ENCODE measurements at places on chromosomes 4 and X. TPM values are rescaled to one million over a fixed set of nuclear protein-coding genes. Genes with fewer than 3 reads are reported as not detected.

ACOT9 gene
- total RNA-seq: 42.4 TPM

SPARCL1 gene
- 435 TPM for total RNA-seq

PCDH19 gene
- total RNA-seq: 1.0 TPM

GRIA2 gene
- not detected for total RNA-seq

IBSP gene
- not detected for total RNA-seq

PDGFRA gene
- total RNA-seq: 57.4 TPM

FGA gene
- 0.47 TPM for total RNA-seq

PAGE2B gene
- not detected for total RNA-seq

RHOXF2B gene
- not detected for total RNA-seq

DNA sequence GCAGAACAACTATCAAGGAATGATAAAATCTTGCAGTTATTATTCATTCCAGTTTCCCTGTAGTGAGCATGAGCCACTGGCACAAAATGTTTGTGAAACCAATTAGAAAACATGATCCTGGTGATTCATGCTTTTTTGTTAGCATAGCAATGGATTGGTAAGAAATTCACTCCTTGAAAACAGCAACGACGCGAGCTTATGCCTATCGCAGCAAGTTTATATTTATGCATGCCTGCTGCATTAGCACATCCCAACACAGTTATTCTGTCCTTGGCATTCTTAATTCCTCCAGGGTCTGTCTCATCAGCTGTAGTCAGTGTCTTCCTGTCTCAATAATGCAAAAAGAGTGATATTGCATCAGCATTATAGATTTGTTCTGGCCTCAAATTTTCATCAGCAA lies 975.9 kb downstream of the STIM2 start:
- no peak for DNase-seq

GRCh38 chr4:128787509-128788311 lies 21.8 kb upstream of the JADE1 start:
- DNase-seq: no peak

DNA sequence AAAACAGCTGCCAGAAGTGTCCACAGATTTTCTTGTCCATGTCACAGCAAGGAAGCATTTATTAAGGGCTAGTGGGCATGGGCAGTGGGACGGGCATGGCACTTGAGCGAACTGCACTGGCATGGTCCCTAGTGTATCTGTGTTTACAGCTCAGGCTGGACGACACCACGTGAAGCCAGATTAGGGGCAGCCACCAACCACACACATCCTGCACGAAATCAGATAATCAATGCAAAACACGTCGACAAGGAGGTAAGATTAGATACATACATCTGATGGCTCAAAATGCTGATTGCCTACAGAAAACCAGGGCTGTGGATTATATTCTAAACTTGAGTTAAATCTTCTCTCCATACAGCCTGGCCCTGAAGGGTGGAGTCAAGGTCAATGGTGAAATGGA lies 103.8 kb upstream of the ATP6AP2 start:
- DNase-seq: no peak

GRCh38 chr4:142535009-142535408 lies 311.1 kb downstream of the INPP4B start:
- DNase-seq: no peak

DNA sequence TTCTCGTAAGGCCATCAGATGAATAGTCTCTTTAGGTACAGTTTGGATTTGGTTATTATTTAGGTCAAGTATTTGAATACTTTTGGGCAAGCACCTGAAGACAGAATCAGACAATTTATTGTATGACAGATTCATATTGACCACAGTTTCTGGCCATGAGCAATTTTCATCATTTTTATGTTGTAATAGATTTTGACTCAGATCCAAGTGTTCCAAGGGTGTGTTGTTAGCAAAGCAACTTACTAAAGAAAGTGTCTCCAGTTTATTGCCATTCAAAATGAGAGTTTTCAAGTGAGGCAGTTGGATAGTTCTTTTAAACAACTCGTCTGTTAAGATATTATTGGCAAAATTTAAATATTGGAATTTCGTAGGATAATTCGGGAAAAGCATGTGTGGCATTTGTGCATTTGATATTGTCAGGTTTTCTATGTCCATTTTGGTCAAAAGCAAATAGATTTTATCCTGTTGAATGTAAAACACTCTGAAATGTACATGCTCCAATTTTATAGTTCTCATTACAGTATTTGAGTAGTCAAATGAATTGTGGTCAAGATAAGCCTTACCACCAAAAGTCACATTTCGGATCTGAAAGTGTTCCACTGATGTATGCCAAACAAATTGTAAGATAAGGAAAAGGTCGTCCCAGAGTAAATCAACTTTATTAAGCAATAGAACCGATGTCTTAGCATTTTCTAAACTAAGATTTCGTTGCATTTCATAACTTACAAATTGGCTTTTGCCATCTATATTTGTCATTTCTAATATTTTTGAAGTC lies 8.4 kb downstream of the TLR10 start:
- no peak for DNase-seq

DNA sequence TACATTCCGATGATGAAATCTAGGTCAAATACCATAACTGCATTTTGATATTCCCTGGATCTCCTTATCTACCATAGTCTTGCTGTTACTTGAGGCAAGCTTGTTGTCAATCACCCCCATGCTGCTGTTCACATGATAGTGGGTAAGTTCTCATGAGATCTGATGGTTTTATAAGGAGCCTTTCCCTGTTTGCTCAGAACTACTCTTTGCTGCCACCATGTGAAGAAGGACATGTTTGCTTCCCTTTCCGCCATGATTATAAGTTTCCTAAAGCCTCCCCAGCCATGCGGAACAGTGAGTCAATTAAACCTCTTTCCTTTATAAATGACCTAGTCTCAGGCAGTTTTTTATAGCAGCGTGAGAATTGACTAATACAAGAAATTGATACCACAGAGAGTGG lies 432.0 kb downstream of the GLUD2 start:
- no peak for DNase-seq

GRCh38 chr4:118589471-118590055 lies 95.6 kb upstream of the METTL14 start:
- DNase-seq: no peak

GRCh38 chr4:120088507-120088906 lies 21.9 kb upstream of the MAD2L1 start:
- no peak for DNase-seq

DNA sequence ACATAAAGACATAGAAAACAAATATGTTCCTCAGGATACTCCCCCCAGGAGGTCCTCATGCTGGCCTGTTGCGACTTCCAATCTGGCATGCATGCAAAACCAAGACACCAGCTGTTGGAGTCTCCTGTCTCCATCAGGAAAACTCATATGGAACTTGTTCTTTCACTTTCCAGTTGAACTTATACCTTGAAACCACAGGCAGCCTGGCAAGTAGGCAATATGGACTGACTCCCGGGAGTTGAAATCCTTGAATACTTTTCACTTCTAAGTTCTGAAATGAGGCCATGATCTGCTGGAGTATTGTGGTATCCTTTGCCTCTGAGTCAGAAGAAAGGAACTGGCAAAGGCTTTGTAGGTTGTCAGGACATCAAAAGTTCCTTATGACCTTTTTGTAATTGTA lies 444.2 kb downstream of the IDS start:
- DNase-seq: no peak

- DNase-seq: peak; percentile 54
Observed at GRCh38 chr4:17232566-17233253, 279.2 kb downstream of the QDPR start.

DNA sequence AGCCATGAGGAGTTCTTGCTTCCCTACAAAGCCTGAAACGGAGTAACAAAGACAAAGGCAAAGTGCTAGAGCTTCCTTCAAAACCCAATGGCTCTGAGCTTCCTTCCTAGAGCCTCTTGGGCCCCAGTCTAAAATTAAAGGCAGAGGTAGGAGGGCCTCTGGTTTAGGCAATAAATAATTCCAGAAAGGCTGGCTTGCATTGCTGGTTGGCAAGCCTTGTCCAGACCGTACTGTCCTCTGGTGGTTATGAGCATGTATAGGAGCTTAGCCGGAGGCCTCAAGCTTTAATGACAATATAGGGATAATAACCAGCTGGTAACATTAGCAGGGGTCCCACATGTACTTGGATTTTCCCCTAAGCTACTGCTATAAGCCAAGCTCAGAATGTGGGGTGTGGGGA lies 237.3 kb downstream of the AR start:
- DNase-seq: no peak

- DNase-seq: no peak
Observed at GRCh38 chr4:185323606-185324005, 72.1 kb downstream of the LRP2BP start.

GRCh38 chrX:147847999-147848398 lies 63.7 kb upstream of the FMR1 start:
- DNase-seq: no peak

- no peak for DNase-seq
Observed at GRCh38 chrX:131010186-131010585, 48.0 kb upstream of the ARHGAP36 start.

GRCh38 chr4:48752246-48752645 lies 27.8 kb downstream of the FRYL start:
- DNase-seq: no peak

- DNase-seq: no peak
Observed at GRCh38 chr4:10688022-10688421, 3.5 kb upstream of the CLNK start.

- peak; percentile 13 for DNase-seq
Observed at GRCh38 chr4:1368421-1369090, 21.5 kb downstream of the UVSSA start.

DNA sequence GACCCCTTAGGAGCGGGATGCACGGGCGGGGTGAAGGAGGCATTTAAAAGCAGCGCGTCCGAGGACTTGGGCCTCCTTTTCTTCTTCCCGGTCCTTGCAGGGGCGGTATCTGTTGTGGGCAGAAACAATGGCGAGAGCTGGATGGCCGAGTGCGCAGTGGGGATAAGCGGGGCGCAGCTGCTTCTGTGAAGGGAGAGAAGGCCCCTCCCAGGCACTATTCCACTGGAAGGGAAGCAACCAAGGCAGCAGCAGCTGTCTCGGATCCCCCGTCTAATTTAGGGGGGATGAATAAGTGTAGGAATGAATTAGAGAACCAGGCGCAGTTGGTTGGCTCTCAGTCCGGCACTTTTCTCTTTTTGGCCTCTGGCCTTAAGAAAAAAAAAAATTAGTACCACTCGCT lies 995 bp downstream of the SMARCA5 start:
- peak; percentile 49 for DNase-seq

DNA sequence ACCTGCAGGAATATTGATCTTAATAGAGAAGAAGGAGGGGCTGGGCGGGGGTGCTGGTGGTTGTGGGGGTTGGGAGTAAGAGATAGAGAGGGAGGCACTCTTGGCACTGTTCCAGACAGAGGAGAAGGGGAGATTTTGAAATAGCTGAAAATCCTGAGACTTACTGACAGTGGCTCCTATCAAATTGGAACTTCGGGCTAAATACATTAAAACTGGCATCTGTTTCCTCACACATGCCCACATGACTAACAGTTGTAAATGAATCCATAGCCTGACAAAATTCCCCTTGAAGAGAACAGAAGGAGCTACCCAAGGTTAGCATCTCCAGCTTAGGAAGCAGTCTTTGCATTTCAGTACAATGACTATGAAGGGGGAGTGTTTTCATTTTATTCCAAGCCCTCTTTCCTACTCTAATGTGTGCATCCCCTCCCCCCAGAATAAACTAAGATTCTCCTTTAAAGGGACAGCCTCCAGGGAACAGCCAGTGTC lies 1.4 kb downstream of the DCX start:
- no peak for DNase-seq

DNA sequence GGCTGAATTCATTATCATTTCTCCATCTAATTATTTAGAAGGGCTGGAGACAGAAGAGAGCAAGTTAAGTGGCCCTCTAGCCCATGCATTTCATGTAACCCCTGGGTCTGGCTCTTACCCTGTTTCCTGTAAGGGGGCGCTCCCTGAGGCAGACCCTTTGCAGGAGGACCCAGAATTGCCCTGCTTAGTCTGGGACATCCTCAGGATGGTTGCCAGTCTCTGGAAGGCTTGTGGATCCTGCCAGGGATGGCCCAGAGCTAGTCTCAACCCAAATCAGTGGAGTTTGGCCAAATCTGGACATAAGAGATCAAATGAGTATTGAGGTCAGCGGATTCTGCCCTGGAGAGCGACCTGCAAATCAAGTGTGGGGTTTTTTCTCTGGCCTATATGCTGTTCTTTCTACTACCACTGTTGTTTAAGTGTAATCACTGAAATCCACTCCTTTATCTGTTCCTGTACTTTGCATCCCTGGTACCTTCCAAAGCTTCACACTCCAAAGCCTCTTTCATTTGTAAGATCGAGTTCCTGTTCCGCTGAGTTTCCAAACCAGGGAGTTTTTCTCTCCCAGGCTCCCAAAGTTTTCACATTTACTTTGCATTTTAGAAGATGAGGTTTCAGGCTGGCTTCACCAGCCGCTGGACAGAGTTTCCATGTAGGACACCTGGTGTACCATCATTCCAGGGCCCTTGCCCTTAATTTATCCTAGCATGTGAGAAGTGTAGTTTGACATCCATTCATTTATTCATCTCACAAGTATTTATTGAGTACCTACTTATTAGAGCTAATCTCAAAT lies 6.3 kb downstream of the KLF3 start:
- DNase-seq: no peak
